ENCODE measurements at places on chromosomes 3 and 15. TPM values are rescaled to one million over a fixed set of nuclear protein-coding genes. Genes with fewer than 3 reads are reported as not detected.

Gene ELP6
- 41.4 TPM for total RNA-seq

Gene ASTE1
- total RNA-seq: 10.3 TPM

- H3K27ac ChIP-seq: no peak overlapping the region
- no peaks in the 10 kb centered on the region for H3K27me3 ChIP-seq
- H3K4me3 ChIP-seq: no peak overlapping the region
- no peak for DNase-seq
Observed at GRCh38 chr3:157311633-157312375, 124.8 kb upstream of the PTX3 start.

GRCh38 chr15:71103102-71103676, 12.1 kb upstream of the THSD4 start:
- peak; percentile 2 for DNase-seq
- no peaks in the 10 kb centered on the region for H3K36me3 ChIP-seq
- no peak overlapping the region for H3K27ac ChIP-seq
- H3K4me1 ChIP-seq: peaks cover 3% of the 10 kb centered on the region
- H3K4me3 ChIP-seq: no peak overlapping the region
- peaks cover 4% of the 10 kb centered on the region for H3K27me3 ChIP-seq

- H3K36me3 ChIP-seq: no peaks in the 10 kb centered on the region
- H3K4me1 ChIP-seq: peaks cover 6% of the 10 kb centered on the region
- H3K27ac ChIP-seq: no peak overlapping the region
- DNase-seq: no peak
- no peak overlapping the region for H3K4me3 ChIP-seq
- peaks cover 7% of the 10 kb centered on the region for H3K27me3 ChIP-seq
Observed at GRCh38 chr3:12428126-12428525, 56.2 kb upstream of the TSEN2 start.

GRCh38 chr15:101441696-101442095, 47.8 kb downstream of the PCSK6 start:
- DNase-seq: no peak
- H3K27ac ChIP-seq: no peak overlapping the region
- peaks cover 10% of the 10 kb centered on the region for H3K4me1 ChIP-seq
- H3K36me3 ChIP-seq: no peaks in the 10 kb centered on the region
- H3K4me3 ChIP-seq: no peak overlapping the region

DNA sequence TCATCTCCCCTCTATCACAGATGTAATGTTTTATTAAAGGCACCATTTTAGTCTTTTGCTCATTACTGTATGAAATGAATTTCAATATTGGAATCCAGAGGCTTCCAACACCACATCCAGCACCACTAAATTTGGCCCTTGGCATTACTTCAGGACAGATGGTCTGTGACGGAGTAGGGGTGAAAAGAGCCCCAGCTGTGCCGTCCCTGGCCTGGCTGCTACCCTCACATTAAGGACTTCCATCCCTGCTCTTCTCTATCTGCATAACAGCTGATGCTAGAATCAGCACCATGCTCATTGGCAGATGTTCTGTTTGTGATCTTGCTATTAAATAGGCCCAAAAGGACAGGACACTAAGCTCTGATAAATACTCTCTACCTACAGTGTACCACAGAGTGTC, 152.9 kb downstream of the IL1RAP start:
- no peak overlapping the region for H3K4me3 ChIP-seq
- DNase-seq: no peak
- no peaks in the 10 kb centered on the region for H3K4me1 ChIP-seq
- H3K27ac ChIP-seq: no peak overlapping the region
- H3K27me3 ChIP-seq: peaks cover 8% of the 10 kb centered on the region

Gene WDR49
- 0.29 TPM for total RNA-seq

Gene FBXW12
- not detected for total RNA-seq

GRCh38 chr15:71811036-71811736, 832 bp downstream of the NR2E3 start:
- no peak overlapping the region for H3K4me3 ChIP-seq
- no peak for DNase-seq
- H3K4me1 ChIP-seq: no peaks in the 10 kb centered on the region
- H3K27me3 ChIP-seq: no peaks in the 10 kb centered on the region
- no peak overlapping the region for H3K27ac ChIP-seq

- peak; percentile 33 for DNase-seq
- H3K36me3 ChIP-seq: peaks cover 3% of the 10 kb centered on the region
- peak overlapping the region; percentile 79 for H3K27ac ChIP-seq
- H3K4me1 ChIP-seq: peaks cover 34% of the 10 kb centered on the region
- peak overlapping the region; percentile 2 for H3K4me3 ChIP-seq
Observed at GRCh38 chr3:101936419-101937356, 87.4 kb downstream of the NFKBIZ start.

- H3K36me3 ChIP-seq: no peaks in the 10 kb centered on the region
- no peak for DNase-seq
- H3K27ac ChIP-seq: no peak overlapping the region
- no peaks in the 10 kb centered on the region for H3K27me3 ChIP-seq
Observed at GRCh38 chr3:19901918-19902317, 32.1 kb downstream of the EFHB start.

DNA sequence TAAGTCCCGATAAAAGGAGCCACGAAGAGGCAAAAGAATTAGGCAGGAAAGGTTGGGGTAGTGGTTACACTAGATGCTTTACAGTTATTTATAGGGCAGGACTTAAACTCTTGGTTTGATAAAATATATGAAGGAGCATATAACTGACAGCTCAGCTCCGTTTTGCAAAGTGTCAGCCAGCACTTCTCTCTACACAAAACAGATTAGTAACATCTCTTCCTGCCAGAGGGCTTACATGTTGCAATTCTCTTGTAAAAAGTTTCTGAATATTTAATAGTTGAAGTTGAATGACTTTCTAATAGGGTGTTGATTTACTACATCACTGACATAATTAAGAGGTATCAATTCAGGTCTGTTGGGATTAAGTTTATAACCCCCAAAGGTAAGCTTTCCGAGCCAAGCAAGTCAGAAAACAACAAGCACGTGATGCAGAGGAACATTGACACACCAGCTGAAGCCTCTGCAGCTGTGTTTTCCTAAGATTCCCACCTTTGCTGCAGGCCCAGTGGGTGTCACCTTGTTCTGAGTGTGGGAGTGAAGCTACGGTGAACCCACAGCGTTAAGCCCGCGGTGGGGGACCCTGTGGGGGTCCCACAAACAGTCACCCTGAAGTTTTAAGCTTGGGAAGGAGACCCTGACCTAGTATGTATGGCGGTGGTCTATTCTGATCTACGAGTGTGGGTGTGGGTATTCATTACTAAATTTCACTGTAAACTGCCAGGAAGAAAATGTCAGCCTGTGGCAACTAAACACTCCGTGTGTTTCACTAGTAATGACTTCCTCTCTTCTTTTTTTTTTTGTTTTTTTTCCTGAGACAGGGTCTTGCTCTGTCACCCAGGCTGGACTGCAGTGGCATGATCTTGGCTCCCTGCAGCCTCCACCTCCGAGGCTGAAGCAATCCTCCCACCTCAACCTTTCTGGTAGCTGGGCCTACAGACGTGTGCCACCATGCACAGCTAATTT, 22.0 kb upstream of the ATP13A3 start:
- H3K4me3 ChIP-seq: no peak overlapping the region
- no peaks in the 10 kb centered on the region for H3K36me3 ChIP-seq
- no peak for DNase-seq
- no peak overlapping the region for H3K27ac ChIP-seq
- no peaks in the 10 kb centered on the region for H3K27me3 ChIP-seq

- no peak overlapping the region for H3K27ac ChIP-seq
- no peaks in the 10 kb centered on the region for H3K27me3 ChIP-seq
- DNase-seq: peak; percentile 94
- peaks cover 24% of the 10 kb centered on the region for H3K36me3 ChIP-seq
Observed at GRCh38 chr15:75029378-75030022, 6.1 kb downstream of the PPCDC start.

GRCh38 chr3:169131690-169132464, 531.6 kb downstream of the MECOM start:
- H3K27ac ChIP-seq: no peak overlapping the region
- DNase-seq: no peak
- no peaks in the 10 kb centered on the region for H3K4me1 ChIP-seq
- H3K27me3 ChIP-seq: peaks cover 12% of the 10 kb centered on the region

GRCh38 chr15:35481992-35482391, 64.0 kb downstream of the DPH6 start:
- no peak overlapping the region for H3K27ac ChIP-seq
- DNase-seq: no peak
- peaks cover 6% of the 10 kb centered on the region for H3K4me1 ChIP-seq
- H3K36me3 ChIP-seq: peaks cover 16% of the 10 kb centered on the region
- H3K4me3 ChIP-seq: no peak overlapping the region
- no peaks in the 10 kb centered on the region for H3K27me3 ChIP-seq

Gene NTRK3
- total RNA-seq: not detected

Gene GREM1
- not detected for total RNA-seq

DNA sequence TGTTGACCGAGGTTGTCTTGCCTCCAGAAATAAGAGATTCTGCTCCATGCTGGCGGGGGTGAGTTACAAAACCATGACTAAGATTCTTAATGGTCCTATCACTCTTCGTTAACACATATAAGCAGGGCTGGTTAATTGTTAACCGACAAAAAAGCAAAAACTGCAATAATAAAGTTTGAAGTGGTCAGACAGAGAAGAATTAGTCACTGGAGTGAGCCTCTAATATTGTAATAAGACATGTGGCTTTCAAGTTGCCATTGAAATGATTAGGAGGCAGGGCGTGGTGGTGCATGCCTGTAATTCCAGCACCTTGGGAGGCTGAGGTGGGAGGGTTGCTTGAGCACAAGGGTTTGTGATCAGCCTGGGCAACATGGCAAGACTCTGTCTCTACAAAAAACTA, 78.4 kb upstream of the NR2F2 start:
- H3K4me3 ChIP-seq: no peak overlapping the region
- H3K4me1 ChIP-seq: no peaks in the 10 kb centered on the region
- H3K36me3 ChIP-seq: no peaks in the 10 kb centered on the region
- peaks cover 2% of the 10 kb centered on the region for H3K27me3 ChIP-seq
- DNase-seq: no peak

GRCh38 chr3:196756732-196757131, 17.1 kb downstream of the PAK2 start:
- no peak overlapping the region for H3K4me3 ChIP-seq
- peaks cover 56% of the 10 kb centered on the region for H3K36me3 ChIP-seq
- H3K4me1 ChIP-seq: peaks cover 50% of the 10 kb centered on the region
- peak overlapping the region; percentile 71 for H3K27ac ChIP-seq
- no peak for DNase-seq
- H3K27me3 ChIP-seq: no peaks in the 10 kb centered on the region

Gene SERINC4
- total RNA-seq: not detected

DNA sequence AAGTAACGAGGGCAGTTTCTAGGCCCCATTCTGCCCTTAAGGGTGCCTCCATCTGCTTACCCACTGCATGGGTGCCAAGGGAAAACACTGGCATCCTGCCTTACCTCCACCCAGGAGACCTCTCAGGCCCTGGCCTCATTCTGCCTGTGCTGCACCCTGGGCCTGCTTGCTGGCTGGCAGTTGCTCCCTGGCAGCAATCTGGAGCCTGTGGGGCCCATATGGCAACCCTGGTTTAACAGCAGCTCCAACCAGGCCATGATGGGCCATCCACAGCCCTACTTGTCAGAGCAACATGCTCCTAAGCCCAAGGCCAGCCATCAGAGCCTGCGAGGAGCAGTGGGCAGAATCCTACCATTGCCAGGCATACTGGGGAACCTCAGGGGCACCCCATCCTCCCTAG, 3.7 kb downstream of the C3orf18 start:
- H3K4me3 ChIP-seq: no peak overlapping the region

Gene DUOXA1
- total RNA-seq: not detected

DNA sequence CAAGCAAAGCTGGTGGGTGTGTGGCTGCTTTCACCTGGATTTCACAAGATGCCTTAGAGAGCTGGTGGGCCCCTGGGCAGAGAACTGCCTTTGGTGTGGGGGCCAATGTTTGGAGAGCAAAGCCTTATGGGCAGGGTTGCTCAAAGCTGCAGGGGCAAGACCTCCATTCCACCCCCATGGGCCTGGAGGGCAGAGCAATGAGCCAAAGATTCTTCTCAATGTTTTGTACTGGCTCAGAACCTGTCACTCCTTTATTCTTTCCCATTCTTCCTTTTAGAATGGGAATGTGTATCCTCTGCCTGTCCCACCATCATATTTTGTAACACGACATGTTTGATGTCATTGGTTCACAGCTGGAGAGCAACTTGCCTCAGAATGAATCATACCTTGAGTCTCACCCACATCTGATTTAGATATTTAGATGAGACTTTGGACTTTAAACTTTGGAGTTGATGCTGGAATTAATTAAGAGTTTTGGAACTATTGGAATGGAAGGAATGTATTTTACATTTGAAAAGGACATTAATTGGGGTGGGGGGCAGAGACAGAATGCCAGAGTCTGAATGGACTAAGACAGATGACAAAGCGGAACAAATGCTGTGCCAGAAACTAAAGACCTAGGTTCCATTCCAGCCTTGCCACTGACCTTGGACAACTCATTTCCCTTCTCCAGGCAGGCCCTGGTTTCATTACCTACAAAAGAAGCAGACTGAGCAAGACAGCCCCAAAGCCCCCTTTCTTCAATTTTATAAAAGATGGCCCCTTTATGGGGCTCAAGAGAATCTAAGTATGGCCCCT, 72.9 kb downstream of the DAPK2 start:
- DNase-seq: no peak
- H3K27ac ChIP-seq: no peak overlapping the region
- H3K36me3 ChIP-seq: no peaks in the 10 kb centered on the region
- H3K4me3 ChIP-seq: no peak overlapping the region
- H3K27me3 ChIP-seq: no peaks in the 10 kb centered on the region
- H3K4me1 ChIP-seq: peaks cover 39% of the 10 kb centered on the region

Gene RNF7
- total RNA-seq: 56.1 TPM

DNA sequence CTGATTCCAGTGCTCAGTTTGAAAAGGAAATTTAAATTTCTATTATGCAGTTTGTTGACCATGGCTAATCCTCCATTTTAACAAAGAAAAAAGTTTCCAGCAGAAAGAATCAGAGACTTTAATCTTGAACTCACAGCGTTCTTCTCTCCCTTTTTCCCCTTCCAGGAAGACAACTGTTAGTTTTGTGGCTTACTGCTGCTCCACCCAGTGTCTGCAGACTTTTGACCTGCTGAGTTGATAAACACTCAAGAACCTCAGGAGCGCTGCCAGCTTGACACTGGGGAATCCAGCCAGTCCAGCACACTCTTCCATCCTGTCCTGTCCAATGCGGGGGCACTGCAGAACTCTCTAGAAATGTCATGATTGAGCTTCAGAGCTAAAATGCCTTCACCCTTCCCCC, 134.6 kb downstream of the LRRC28 start:
- H3K4me1 ChIP-seq: peaks cover 10% of the 10 kb centered on the region
- no peak for DNase-seq
- no peak overlapping the region for H3K4me3 ChIP-seq
- no peak overlapping the region for H3K27ac ChIP-seq

DNA sequence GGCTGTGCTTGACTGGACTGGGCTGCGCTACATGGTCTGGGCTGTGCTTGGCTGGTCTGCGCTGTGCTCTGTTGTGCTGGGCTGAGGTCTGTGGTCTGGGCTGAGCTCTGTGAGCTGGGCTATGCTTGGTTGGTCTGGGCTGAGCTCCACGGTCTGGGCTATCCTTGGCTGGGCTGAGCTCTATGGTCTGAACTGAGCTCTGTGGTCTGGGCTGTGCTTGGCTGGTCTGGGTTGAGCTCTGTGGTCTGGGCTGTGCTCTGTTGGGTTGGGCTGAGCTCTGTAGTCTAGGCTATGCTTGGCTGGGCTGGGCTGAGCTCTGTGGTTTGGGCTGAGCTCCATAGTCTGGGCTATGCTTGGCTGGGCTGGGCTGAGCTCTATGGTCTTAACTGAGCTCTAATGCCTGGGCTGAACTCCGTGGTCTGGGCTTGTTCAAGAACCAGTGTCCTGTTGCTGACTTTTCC, 92.0 kb downstream of the PLXNA1 start:
- no peaks in the 10 kb centered on the region for H3K4me1 ChIP-seq
- no peak overlapping the region for H3K27ac ChIP-seq
- no peak overlapping the region for H3K4me3 ChIP-seq
- H3K36me3 ChIP-seq: no peaks in the 10 kb centered on the region
- no peaks in the 10 kb centered on the region for H3K27me3 ChIP-seq
- DNase-seq: no peak

Data from activated CD8-positive, alpha-beta T cell treated with anti-CD3 and anti-CD28 coated beads for 36 hours (primary cell).